Activated effector memory CD4-positive, alpha-beta T cell treated with anti-CD3 and anti-CD28 coated beads, Interleukin-2, amount 50 U/mL, for 16 hours (primary cell): ENCODE measurements at places on chromosomes 13 and 19.

GRCh38 chr13:52851137-52851962 lies 2.9 kb upstream of the PCDH8 start:
- no peak for DNase-seq

DNA sequence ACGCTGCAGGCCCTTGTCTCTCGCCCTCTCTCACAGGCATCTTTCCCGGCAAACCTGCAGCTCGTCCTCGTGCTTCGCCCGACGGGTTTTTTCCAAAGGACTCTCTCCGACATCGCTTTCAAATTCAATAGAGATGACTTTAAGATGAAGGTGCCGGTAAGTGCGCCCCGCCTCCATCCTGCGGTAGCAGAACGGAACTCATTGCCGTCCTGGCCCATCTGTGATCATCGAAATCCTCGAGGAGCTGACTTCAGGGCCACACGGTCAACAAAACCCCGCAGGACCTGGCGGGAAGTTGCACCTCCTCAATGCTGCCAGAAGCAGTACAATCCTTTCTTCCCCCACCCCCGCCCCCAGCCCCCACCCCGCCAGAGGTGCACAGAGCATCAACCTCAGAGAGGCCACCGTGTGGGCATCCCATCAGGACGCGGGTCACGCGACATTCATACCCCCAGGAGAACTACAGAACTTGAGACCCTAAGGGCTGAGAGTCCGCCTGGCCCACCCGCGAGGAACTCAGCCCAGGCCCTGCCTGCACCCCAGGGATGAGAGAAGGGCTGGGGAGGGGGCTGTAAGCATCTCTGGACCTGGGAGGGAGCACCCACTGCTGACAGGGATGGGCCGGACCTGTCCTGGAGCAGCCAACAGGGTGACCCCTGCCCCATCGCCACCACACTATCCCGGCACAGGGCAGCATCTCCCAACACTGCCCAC lies 44.9 kb upstream of the F7 start:
- DNase-seq = no peak

DNA sequence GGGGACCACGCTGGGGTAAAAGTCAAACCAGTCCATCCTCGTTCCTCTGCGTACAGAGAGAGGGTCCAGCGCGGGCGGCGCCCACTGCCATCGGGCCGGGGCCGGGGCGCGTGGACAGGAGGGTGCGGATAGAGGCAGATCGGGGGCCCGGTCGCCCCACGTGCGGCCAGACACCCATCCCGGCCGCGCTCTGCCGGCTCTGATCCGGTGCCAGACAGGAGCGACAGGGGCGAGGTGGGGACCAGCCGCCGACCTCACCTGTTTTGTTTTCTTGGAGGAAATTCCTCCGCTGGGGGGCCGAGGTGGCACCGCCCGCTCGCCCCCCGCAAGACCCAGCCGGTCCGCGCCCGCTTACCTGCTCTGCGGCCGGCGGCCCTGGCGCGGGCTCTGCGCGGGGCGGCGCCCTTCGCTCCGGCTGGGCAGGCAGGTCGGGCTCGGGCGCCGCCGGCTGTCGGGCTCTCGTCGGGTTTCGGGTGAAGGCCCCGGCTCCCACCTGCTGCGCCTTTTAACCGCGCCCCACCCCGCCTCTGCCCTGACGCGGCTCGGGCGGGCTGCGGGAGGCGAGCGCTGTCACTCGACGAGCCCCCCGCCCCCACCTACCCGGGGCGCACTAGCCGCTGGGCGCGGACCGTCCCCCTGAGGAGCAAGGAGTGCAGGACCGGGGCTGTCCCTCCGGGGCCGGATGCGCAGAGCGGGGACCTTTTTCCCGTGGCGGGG lies at the start of gene GJB6:
GJB6 (minus strand) TSS at position 481 of the 717 bp plus-strand sequence. CDS start 8,839 bp downstream, outside the sequence.
- DNase-seq = peak; percentile 72

GRCh38 chr19:12763100-12763499 lies 11.5 kb downstream of the BEST2 start:
- DNase-seq = no peak

GRCh38 chr13:111117289-111117688 lies 2.2 kb downstream of the ARHGEF7 start:
- DNase-seq = no peak
